ENCODE measurements at places on chromosomes 13 and 19. TPM values are rescaled to one million over a fixed set of nuclear protein-coding genes. Genes with fewer than 3 reads are reported as not detected.

Gene COL5A3
- polyA plus RNA-seq = 1.4 TPM

Gene METTL21C
- polyA plus RNA-seq = 0.52 TPM

Gene ZNF415
- polyA plus RNA-seq = 27.9 TPM

DNA sequence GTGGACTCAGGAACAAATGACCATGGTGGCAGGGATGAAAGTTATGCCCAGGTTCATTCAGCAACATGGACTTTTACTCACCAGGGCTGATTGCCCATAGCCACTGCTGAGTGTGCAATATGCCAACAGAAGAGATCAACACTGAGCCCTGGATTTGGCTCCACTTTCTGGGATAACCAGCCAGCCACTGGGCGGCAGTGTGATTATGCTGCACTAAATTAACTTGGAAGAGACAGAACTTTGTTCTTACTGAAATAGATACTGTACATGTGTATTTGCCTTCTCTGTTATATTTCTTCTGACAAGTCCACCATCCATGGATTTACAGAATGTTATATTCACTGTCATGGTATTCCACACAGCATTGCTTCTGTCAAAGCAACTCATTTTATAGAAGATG, 257.4 kb downstream of the TDRD3 start:
- DNase-seq = peak; percentile 33

DNA sequence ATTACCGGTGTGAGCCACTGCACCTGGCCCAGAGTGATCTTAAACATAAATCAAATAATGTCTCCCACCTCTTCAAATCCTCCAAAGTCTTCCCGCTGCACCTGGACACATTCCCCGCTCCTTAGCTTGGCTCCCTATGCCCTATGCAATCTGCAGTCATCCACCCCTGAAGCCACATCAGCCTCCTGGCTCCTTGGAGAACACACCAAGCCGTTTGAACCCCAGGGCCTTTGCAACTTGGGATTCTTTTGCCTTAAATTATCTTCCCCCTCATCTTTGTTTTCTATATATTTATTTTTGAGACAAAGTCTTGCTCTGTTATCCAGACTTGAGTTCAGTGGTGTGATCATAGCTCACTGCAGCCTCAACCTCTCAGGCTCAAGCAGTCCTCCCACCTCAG, 2.7 kb upstream of the DNAAF3 start:
- no peak for DNase-seq
